ENCODE measurements at places on chromosomes 12 and 14. TPM values are rescaled to one million over a fixed set of nuclear protein-coding genes. Genes with fewer than 3 reads are reported as not detected.

Gene SYT1
- total RNA-seq: 12.0 TPM

Gene NT5DC3
- total RNA-seq: 1.7 TPM

Gene GLS2
- total RNA-seq: not detected

Gene ITGA5
- 127 TPM for total RNA-seq

Gene AP1G2
- 10.1 TPM for total RNA-seq

Gene WNT1
- not detected for total RNA-seq
